ENCODE measurements at places on chromosomes 16 and 17. TPM values are rescaled to one million over a fixed set of nuclear protein-coding genes. Genes with fewer than 3 reads are reported as not detected.

TMIGD1 gene
- total RNA-seq, result not detected

RNF227 gene
- 5.9 TPM for total RNA-seq

CDR2L gene
- 22.5 TPM for total RNA-seq

SLC38A8 gene
- total RNA-seq, result not detected

CDK5R1 gene
- total RNA-seq, result 39.6 TPM

RPGRIP1L gene
- 8.9 TPM for total RNA-seq

TMEM100 gene
- 3.0 TPM for total RNA-seq

SHPK gene
- total RNA-seq, result 4.8 TPM

All from myocyte (in vitro differentiated cells).